ENCODE measurements at places on chromosomes 1 and 21.
A peak's percentile ranks its signal among the peaks of the same experiment; 100 is the strongest.

GRCh38 chr1:217525773-217526490 lies 105.0 kb downstream of the GPATCH2 start:
- DNase-seq = no peak

GRCh38 chr1:231494439-231495110 lies 33.9 kb upstream of the TSNAX start:
- DNase-seq = no peak

- no peak for DNase-seq
Observed at GRCh38 chr21:27082431-27083010, 115.6 kb upstream of the ADAMTS5 start.

- no peak for DNase-seq
Observed at GRCh38 chr1:6805004-6805416, 19.8 kb downstream of the CAMTA1 start.

DNA sequence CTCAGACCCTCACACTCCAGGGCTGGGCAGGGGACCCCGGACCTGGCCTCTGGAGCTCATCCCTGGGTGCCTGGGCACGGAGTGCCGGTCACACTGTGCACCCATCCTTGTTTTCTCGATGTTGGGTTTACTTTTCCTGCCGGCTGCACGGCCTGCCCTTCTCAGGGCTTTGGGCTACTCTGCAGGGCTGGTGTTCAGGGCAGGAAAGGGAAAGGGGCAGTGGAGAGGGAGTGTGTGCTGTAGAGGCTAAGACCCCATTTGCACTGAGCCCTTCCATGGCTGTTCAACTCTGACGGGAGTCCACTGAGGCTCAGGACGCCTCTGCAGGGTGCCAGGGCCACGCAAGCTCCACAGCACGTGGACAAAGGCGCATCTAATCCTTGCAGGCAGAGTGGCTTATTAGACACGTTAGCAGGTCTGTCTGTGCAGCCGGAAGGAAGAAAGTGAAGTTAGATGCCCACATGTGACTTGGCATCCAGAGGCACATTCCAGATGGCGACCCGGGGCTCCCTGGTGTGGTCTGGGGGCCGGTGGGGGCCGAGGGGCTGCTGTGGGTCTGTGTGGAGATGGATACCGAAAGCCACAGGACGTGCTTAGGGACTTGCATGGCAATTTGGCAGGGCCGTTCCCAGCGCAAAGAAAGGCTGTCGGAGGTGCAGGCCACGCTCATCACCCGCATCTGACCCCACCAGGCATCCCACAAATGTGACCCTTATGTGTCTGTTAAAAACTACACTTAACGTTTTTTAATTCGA lies 33.6 kb downstream of the COL18A1 start:
- no peak for DNase-seq

GRCh38 chr21:28674763-28675162 lies 317.9 kb downstream of the LTN1 start:
- DNase-seq = no peak

DNA sequence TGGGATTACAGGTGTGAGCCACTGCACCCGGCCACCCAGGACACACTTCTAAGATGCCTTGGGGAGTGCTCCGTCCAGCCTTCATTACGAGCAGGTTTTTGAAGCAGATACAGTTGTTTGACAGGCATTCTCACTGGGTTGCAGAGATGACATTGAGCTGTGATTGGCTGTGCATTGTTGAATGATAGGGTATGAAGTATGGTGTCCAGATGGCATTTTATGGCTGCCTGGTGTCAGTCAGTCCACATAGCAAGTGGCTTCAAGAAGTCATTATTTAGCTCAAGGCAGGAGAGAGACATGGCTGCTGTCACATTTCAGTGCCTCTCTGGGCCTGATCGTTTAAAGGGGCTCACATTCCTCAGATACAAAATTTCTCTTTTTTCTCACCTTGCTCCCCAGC lies 14.8 kb upstream of the PADI2 start:
- no peak for DNase-seq

GRCh38 chr1:31483012-31483946 lies 70.3 kb downstream of the SERINC2 start:
- peak; percentile 52 for DNase-seq

GRCh38 chr1:172446547-172446946 lies 2.7 kb upstream of the PIGC start:
- no peak for DNase-seq

DNA sequence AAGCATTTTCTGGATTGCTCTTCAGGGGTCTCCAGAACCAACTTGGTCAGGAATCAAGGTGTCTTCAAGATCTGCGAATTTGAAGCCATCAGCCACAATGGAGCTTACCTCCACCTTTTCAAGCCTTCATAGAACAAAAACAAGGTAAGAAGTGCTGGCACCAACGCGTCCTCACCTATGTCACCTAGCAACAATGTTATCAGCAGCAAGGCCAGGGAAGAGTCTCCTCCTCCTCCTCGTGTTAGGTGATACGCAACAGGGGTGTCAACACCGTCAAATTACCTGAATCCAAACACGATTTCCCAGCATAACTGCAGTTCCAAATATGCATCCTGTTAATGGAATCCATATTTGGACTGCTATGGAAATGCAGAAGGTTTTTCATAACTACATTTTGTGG lies 4.1 kb upstream of the TIAM1 start:
- no peak for DNase-seq

GRCh38 chr1:234613128-234613875 lies 3.3 kb upstream of the IRF2BP2 start:
- peak; percentile 42 for DNase-seq

DNA sequence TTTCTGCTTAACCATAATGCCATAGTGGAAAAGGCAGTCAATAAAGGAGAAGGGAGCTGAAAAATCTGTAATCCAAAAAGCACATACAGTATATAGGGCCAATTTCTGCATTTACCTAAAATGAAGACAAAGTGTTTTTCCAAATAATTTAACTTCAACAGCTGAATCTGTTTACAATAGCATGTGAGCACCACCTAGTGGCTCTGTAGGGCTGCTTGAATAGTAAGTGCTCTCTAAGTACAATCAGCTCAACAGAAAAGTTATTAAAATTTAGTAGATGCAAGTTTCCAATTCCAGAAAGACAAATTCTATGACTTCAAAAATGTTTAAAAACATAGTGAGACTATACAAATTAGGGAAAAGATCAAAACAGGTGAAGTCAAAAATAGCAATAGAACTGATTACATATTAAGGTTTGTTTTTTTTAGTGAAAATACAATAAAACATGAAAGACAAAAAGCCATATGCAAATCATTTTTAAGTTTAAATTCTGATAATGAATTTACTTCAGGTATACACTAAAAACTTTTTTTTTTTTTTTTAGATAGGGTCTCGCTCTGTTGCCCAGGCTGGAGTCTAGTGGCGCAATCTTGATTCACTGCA lies 220.0 kb downstream of the SETD4 start:
- peak; percentile 65 for DNase-seq

DNA sequence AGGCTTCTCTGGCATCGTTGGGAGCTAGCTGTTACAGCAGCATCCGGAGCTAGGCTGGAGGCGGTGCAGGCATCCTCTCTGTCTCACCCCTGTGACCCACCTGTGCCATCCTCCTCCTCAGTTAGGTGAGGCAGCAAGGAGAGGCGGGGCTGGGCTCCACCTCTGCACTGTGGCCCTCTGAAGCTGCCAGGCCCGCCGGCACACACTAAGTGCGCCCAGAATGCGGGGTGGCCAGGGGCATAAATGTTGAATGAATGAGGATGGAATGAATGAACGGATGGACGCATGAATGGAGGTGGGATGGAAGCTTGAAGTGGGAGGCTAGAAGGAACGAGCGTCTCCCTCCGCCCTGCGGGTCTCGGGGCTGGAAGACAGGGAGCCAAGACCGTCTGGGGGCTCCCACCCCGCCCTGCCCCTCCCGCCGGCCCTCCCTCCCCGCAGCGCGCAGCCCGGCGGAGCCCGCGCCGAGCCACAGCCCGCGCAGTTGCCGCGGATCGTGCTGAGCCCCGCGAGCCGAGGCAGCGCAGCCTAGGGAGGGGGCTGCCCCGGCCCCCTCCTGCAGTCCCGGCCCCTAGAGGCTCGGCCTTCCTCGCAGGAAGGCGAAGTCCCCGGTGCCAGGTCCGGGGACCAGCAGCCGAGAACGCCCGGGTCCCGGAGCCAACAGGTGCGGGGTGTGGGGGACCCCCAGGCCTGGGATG lies at the start of gene HCRTR1:
HCRTR1 (plus strand) TSS at position 472 of the 698 bp plus-strand sequence. CDS start 1,504 bp downstream, outside the sequence.
- no peak for DNase-seq

- DNase-seq = no peak
Observed at GRCh38 chr1:42420121-42420520, 35.7 kb downstream of the ZMYND12 start.

GRCh38 chr21:23127973-23128372 lies 2129.8 kb downstream of the NCAM2 start:
- no peak for DNase-seq

GRCh38 chr1:36950604-36951291 lies 83.6 kb downstream of the GRIK3 start:
- DNase-seq = no peak

- peak; percentile 32 for DNase-seq
Observed at GRCh38 chr1:70353601-70354331, 756 bp downstream of the ANKRD13C start.

DNA sequence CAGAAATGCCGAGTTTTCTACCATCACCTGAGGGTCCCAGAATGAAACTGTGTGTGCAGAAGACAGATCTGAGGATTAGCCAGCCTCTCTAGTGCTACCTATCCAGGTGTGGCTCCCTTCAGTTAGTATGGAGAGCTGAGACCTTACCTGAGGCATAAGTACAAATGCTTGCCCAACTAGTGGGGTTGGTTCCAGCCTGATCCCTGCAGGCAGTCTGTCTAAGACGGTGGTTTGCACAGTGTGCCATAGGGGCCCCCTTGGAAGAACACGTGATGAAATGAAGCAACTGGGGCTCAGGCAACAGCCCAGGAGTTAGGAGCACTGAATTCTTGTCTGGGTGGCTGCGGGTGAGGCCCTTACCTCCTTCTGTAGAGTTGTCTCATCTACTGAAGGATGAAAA lies 15.6 kb downstream of the S100A7A start:
- no peak for DNase-seq

GRCh38 chr1:59554011-59554663 lies 257.2 kb downstream of the FGGY start:
- DNase-seq = no peak

- DNase-seq = no peak
Observed at GRCh38 chr1:57615956-57616355, 192.1 kb upstream of the DAB1 start.

- DNase-seq = peak; percentile 46
Observed at GRCh38 chr1:60619581-60619980, 462.8 kb upstream of the NFIA start.

DNA sequence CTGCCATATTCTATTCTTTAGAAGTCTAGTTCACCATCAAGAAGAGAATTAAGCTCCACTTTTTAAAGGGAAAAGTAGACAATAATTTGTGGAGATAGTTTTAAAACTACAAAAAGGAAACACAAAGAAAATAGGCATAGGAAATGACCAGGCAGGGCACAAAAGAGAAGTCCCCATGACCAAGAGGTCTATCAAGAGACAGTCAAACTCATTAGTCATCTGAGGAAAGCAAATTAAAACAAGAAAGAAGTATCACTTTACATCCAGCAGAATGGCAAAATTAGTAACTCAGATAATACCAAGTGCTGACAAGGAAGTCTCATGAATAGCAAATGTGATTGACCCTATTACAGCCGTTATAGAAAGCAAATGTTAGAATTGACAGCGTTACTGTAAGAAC lies 243.7 kb upstream of the SNX7 start:
- DNase-seq = no peak

- no peak for DNase-seq
Observed at GRCh38 chr21:46424621-46425020, 34.1 kb upstream of the DIP2A start.

GRCh38 chr1:28830814-28831213 lies 18.8 kb downstream of the OPRD1 start:
- no peak for DNase-seq

- no peak for DNase-seq
Observed at GRCh38 chr1:80059940-80060339, 1053.4 kb upstream of the ADGRL4 start.

DNA sequence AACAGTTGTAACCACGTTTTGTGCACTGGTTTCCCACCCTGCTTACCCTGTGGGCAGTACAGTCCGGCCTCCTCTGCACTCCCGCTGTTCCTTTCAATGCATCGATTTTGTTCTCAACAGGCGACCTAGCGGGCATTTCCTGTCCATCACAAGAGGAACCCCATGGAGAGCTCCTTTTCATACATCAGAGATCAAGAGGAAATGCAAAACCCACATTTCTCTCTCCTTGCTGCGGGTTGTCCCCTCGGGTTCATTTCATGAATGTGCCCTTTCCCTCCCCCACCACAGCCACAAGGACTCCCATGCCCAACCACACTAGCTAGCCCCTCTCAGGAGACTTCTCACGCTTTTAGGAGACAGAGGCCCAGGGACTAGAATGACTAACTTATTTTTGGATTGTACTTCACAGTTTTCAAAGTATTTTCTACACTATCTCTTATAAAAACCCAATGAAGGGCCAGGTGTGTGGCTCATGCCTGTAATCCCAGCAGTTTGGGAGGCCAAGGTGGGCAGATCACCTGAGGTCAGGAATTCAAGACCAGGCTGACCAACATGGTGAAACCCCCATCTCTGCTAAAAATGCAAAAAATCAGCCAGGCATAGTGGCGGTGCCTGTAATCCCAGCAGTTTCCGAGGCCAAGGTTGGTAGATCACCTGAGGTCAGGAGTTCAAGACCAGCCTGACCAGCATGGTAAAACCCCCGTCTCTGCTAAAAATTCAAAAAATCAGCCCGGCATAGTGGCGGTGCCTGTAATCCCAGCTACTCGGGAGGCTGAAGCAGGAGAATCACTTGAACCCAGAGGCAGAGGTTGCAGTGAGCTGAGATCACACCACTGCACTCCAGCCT lies 18.4 kb downstream of the ATP1A4 start:
- no peak for DNase-seq

GRCh38 chr1:53197291-53198200 lies 922 bp downstream of the CPT2 start:
- DNase-seq = no peak

- DNase-seq = no peak
Observed at GRCh38 chr1:70899735-70900134, 147.9 kb downstream of the PTGER3 start.

- no peak for DNase-seq
Observed at GRCh38 chr1:65538086-65538485, 117.6 kb downstream of the LEPR start.

- no peak for DNase-seq
Observed at GRCh38 chr1:37862330-37862729, 2.9 kb upstream of the MTF1 start.

DNA sequence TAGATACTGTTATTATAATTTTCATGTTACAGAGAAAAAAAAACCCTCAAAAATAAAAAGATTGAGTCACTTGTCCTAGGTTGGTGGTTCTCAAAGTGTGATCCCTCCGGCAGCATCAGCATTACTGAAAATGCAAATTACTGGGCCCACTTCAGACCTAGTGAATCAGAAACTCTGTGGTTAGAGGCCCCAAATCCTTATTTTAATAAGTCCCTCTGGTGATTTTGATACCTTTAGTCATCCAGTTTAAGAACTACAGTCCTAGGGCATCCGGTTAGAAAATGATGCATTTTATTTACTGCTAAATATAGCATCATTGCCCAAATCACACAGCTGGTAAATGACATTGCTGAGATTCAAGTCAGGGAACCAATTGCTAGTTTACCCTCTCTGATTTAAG lies 203.7 kb upstream of the RUNX1 start:
- no peak for DNase-seq
